NCI-H1092 (cell line): ENCODE measurements at places on chromosomes 6 and 20.

GRCh38 chr6:122801397-122801796, 12.3 kb downstream of the SMPDL3A start:
- no peak for DNase-seq

DNA sequence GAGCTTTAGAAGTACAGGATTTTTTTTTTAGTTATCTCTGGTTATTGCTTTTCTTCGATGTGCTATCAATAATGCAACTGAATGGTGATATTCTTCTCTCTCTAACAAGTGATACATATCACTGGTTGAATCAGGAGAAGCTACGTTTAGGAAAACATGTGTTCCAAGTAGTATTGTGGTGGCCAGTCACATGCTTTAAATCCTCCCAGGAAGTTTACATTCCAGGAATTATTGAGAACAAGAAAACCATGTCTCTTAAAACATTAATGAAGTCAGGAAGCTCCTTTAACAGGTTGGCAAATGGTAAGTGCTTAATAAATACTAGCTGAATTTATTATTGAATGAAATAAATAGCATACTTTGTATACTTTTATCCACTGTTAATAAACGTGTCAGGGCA, 371.1 kb downstream of the BCKDHB start:
- no peak for DNase-seq

DNA sequence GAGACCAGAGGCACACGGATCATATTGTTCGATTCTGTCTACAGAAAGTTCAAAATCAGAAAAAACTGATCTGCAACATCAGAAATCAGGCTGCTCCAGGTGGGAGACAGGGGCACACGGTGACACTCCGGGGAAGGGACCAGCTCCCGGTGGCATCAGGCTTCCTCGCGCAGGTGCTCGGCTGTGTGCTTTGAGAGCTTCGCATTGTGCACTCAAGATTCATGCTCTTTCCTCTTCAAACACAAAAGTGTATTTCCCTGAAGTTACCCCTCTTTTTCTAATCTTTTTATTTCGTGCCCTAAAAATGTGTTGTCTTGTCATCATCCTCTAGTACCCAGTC, 108.1 kb downstream of the DLL1 start:
- DNase-seq = no peak

- DNase-seq = no peak
These were observed 76.8 kb downstream of the SASH1 start for GRCh38 chr6:148419430-148419829.

DNA sequence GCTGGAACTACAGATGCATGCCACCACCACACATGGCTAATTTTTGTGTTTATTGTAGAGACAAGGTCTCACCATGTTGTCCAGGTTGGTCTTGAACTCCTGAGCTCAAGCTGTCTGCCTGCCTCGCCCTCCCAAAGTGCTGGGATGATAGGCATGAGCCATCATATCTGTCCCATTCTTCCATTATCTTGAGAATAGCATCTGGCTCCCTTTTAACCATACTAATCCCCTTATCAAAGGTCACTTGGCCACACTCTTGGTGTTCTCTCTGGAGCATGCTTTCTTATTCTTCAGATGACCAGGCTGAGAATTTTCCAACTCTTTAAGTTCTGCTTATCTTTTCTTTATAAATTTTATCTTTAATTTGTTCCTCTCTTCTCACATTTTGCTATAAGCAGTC, 15.9 kb upstream of the TRERF1 start:
- no peak for DNase-seq

GRCh38 chr20:62952373-62952967, at the start of gene SLC17A9:
TSS of gene SLC17A9 (plus strand) at chr20:62952709. CDS start at chr20:62952831, 122 bp downstream.
- DNase-seq = no peak

- DNase-seq = no peak
These were observed 16.7 kb downstream of the NEDD9 start for GRCh38 chr6:11215773-11216172.

GRCh38 chr6:168784426-168784825, 343.4 kb downstream of the SMOC2 start:
- DNase-seq = no peak

- peak; percentile 16 for DNase-seq
These were observed 57.6 kb upstream of the JAG1 start for GRCh38 chr20:10731190-10731965.

- no peak for DNase-seq
These were observed 687.7 kb upstream of the POU3F2 start for GRCh38 chr6:98146656-98147055.

DNA sequence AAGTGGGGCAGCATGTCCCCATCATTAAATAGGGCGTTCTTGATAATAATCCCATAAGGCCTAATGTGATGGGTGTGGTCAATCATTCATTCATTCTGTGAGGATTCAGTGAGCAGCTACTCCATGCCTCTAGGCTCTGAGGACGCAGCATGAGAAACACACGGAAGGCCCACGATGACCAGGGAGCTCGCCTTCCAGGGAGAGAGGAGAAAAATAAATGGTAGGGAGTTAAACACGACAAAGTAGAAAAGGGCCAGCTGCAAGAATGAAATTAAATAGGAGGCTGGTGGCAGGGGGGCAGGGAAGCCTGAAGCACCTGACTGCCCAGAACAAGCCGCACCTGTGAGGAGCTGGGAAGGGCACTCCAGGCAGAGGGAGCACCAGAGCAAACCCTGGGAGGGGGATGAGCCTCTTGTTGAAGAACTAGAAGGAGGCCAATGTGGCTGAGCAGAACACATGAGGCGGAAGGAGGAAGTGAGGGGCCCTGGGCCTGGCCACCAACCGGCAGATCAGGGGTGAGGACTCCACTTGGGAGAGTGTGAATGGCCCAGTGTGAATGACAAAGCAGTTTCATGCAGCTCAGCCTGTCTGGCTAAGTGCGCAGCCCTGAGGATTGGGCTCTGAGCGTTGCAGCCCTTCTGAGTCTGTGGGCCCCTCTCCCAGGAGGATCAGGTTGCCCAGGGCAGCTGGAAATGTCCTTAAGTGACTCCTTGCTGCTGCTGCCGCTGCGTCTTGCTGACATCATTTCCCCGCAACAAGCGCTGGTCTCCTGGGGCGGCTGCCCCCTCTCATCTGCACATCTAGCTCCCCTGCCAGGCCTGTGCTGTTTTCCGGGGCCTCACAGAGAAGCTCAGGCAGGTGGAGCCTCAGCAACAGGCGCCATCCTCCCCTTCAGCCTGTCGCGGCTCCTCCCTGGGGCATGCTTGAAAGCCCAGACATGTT, 99.9 kb downstream of the CDH26 start:
- peak; percentile 77 for DNase-seq

GRCh38 chr20:21577551-21577950, 63.7 kb upstream of the NKX2-2 start:
- no peak for DNase-seq

DNA sequence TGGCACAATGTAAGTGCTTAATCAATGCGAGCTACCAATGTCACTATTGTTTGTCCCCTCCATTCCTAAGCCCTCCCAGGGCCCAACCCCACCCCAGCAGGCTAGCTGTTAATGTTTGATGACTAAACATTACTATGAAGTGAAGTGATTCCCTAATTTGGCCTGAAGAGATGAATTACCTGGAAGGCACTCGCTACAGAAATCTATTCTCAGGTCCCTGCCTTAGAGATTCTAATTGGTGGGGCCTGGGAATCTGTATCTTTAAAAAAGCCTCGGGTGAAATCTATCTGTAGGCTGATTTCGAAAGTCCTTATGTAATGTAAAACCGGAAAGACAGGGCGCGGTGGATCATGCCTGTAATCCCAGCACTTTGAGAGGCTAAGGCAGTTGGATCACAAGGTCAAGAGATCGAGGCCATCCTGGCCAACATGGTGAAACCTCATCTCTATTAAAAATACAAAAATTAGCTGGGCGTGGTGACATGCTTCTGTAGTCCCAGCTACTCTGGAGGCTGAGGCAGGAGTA, 16.9 kb upstream of the SNAI1 start:
- no peak for DNase-seq

DNA sequence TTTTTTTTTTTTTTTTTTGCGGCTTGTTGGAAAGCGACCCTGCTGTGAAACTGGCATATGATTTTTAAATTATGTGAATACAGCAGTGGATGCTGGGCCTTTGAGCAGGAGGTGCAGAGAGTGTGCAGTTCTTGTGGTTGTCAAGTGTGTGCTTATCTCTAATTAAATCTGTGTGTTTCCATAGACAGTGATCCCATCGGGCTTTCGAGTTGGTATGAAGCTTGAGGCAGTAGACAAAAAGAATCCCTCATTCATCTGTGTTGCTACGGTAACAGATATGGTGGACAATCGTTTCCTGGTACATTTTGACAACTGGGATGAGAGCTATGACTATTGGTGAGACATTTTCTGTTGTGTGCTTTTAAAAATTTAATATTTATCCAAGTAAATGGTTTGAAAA, 52.4 kb downstream of the L3MBTL3 start:
- peak; percentile 64 for DNase-seq

DNA sequence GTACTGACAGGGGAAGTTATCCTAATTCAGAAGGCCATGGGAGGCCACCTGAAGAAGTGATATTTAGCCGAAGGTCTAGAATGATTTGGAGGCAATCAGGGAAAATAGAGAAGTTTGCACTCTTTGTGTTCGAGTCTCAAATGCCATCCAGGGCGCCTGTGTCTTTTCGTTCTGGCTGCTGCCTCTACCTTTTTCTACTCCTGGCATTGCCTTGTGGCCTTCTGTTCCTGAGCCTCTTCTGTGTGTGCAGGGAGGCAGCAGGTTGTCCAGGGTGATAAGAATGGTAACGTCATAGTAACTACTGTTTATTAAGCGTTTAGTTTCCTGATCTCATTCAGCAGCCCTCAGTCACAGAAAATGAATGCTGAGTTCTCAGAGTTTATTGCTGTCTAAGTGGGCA, 252.1 kb downstream of the FARS2 start:
- peak; percentile 3 for DNase-seq

DNA sequence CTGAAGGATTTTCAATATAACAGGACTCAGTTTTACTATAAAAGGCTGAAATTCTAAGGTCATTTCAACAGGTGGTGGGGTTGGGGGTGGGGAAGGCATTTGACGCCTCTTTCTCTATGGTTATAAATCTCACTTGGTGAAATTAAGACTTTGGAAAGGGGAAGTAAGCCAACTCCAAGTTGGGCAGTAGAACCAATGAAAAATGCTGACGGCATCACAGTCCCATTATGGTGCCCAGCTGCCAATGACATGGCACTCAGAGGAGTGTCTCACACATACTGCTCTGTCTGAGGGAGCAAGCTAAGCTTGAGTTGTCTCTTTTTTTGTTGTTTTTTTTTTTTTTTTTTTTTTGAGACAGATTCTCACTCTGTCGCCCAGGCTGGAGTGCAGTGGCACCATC, 4.7 kb downstream of the SLC16A10 start:
- DNase-seq = no peak

DNA sequence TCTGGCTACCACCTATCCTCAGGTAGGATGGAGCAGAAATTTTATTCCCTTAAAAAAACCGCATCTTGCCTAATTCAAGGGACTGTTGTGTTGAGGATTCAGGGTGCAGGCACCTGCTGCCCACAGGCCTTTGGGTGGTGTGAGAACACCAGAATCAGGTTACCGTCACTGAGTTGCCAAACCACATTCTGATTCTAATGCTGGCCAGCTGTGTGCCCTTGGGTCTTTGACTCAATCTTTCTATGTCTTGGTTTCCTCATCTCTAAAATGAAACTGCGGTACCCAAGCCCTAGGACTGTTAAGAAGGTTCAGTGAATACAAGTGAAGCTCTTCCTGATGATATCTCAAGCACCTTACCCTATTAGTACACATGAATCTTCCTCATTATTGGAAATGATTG, 827.3 kb downstream of the DHX35 start:
- no peak for DNase-seq

DNA sequence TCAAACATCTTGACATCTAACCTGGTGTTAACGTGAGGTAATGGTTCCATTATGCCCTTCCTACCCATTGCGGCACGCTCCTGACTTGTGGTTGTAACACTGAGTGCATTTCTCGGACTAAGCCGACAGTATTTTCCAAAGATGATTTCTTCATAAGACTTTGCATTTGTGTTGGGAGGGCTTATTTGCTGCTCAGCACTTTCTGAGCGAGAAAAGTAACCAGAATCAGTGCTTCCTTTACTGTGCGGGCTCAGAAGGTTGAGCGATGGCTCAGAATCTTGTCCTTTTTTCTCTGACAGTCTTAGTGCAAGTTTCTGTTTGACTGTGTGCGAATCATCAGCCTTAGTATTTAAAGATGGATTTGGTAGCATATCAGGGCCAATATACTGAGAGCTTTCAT, 171.7 kb downstream of the HIVEP2 start:
- DNase-seq = no peak

- DNase-seq = no peak
These were observed 13.7 kb upstream of the BTN1A1 start for GRCh38 chr6:26486358-26486757.

- no peak for DNase-seq
These were observed 47.3 kb upstream of the CLIC5 start for GRCh38 chr6:46062991-46063390.

GRCh38 chr6:8391934-8392333, 43.4 kb downstream of the SLC35B3 start:
- no peak for DNase-seq

GRCh38 chr6:1917626-1918371, 308.1 kb downstream of the FOXC1 start:
- no peak for DNase-seq

- DNase-seq = no peak
These were observed 80.8 kb downstream of the LYRM4 start for GRCh38 chr6:5179917-5180316.

- DNase-seq = no peak
These were observed 88.1 kb downstream of the RSPH3 start for GRCh38 chr6:158911746-158912480.
